Stimulated activated CD8-positive, alpha-beta memory T cell treated with anti-CD3 and anti-CD28 coated beads, Interleukin-15, amount 100 ng/mL, for 48 hours (primary cell): ENCODE measurements at places on chromosomes 5 and 9.

GRCh38 chr5:171743436-171744076 lies 42.1 kb upstream of the SMIM23 start:
- no peak for DNase-seq

GRCh38 chr5:38789134-38789533 lies 56.7 kb upstream of the OSMR start:
- DNase-seq, result no peak

- no peak for DNase-seq
Observed at GRCh38 chr5:52334367-52334766, 453.3 kb upstream of the ITGA1 start.

GRCh38 chr5:115124741-115125140 lies 45.0 kb downstream of the TRIM36 start:
- DNase-seq, result no peak

GRCh38 chr5:10432059-10433008 lies 9.3 kb upstream of the ROPN1L start:
- DNase-seq, result no peak

DNA sequence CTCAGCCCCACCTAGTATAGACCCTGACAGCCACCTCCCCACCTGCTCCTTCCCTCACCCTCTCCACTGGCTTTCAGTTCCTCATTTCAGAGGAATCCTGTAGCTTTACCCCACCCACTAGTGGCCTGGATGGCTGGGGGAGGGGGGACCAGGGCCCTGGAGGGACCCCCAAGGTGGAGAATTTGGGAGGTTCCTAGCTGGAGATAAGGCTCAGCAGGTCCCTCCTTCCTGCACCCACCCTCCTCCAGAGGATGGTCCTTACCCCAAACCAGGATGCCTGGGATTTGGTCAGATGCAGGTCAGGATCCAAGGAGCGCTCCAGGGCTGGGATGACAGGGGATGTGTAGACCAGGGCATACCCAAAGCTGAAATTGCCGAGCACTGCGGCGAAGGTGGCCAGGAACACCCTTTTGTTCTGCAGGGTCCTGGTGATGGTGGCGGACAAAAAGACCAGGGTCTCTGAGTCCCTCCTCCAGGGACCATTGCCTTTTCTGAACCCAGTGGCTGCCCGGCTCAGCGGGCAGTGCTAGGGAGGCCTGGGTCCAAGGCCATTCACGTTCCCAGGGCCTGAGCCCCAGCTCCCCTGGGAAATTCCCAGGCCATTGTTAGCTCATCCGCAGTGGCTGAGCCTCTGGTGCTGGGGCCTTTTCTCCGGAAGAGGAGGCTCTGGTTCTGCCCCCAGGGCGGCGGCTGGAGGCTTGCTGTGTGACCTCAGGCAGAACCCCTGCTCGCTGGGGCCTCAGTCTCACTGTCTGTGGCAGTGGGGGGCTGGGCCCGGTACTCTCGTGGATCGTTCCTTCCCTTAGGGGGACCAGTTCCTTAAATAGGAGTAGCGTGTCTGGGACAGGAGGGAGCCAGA lies 678 bp downstream of the SLC2A6 start:
- DNase-seq, result peak; percentile 20

DNA sequence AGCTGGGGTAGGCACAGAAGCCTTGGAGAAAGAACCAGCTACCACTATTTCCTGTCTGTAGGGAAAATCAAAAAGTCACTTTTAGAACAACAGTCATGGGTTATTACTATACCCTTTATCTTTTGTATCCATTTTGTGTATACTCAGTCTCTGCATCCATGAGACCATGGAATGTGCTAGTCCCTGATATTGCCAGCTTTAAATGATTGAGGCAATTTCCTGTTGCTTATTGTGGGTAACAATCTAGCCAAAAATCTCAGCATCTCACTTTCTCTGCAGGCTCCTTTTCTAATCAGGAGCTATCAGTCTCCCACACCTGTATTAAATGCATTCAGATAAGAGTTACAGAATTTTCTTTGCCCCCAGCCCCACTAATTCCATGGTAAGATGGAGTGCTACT lies 968 bp upstream of the KDM3B start:
- no peak for DNase-seq

- no peak for DNase-seq
Observed at GRCh38 chr5:67511911-67512310, 315.3 kb upstream of the CD180 start.

DNA sequence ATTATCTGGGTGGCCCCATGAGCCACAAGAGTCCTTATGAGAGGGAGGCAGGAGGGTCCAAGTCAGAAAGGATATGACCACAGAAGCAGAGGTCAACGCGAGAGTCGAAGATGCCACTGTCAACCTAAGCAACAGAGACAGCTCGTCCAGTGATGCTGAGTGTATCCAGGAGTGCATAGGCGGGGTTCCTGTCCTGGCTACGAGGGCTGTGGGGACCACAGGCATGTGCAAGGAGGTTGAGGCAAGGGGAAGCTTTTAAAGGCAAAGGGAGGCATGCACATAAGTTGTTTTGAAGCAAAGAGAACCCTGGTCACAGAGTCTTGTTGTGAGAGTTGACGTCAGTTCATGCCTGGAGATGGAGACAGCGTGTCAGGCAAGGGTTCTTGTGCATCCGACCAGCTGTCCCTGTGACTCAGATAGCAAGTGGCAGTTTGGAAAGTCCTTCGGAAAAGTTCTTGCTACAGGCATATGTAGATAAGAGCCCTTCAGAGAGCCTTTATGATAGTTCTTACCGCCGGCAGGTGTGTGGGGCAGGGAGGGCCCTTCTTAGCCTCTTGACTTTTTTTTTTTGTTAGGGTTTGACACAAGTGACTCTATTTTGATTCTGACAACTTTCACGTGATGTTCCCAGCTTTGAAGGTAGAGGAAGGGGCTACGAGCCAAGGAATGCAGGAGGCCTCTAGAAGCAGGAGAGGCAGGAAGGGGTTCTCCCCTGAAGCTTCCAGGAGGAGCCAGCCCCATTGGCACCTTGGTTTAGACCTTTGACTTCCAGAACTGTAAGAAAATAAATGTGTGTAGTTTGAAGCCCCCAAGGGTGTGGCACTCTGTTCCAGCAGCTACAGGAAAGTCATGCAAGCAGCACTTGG lies 66.0 kb upstream of the FCN1 start:
- no peak for DNase-seq
